ENCODE measurements at places on chromosomes 7 and 10.

GRCh38 chr10:129320340-129320739 is 146.7 kb upstream of the MGMT start:
- no peak for DNase-seq

- DNase-seq, result peak; percentile 94
These were observed 62.7 kb downstream of the ENTPD1 start for GRCh38 chr10:95818668-95819067.

GRCh38 chr7:18458830-18459229 is 36.7 kb upstream of the HDAC9 start:
- no peak for DNase-seq

DNA sequence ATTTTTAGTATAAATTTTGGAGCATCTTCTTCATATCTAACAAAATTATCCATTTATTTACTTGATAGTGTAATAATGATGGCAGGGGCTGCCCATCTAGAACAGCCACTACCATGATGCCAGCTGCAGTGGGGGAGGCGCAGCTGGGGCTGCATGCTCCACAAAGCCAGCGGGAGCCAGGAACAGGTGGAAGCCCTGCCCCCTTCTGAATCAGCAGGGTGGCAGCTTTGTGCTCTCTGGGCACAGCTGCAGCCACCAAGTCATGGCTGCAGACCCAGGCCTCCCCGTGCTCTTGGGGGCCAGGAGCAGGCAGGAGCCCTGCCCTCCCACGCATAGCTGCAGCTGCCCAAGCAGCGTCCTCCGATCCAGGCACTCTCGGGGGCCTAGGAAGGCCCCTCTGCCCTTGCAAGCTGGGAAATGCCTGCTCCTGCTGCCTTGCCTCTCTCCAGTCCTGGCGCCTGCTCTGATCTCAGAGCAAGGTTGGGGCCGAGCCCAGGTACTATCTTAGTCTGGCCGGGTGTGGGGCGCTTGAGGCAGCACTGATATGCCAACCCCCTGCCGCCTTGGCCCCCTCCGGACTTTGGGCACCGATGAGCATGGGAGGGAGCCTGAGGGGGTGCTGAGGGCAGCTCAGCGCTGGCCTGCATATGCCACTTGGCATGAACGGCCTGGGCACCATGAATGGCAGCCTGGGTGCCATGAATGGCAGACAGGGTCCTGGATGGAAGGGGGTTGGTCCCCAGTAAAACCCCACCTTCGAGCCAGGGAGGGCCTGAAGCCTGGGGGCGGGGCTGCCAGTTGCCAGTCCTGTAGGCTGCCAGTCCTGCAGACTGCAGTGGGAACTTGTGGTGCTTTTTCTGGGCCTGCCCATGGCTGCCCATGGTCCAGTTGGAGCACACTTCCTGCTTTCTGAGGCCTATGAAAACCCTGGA is 1110.8 kb upstream of the POT1 start:
- DNase-seq, result no peak

DNA sequence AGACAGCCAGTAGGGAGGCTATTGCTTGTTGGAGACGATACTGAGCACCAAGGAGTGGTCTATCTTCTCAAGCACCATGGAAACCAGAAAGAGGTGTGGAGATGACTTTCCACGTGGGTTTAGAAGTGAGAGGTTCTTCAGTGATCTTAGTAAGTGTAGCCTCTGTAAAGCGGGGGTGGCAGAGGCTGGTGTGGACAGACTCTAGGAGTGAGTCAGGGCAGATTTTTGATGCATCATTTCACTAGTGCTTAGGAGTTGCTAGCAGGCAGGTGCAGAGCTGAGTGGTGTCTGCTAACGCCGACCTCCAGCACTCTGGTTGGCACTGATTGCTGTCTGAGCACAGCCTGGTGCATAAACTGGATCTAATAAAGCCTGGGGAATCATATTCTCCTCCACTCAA is 78.4 kb upstream of the ADO start:
- DNase-seq, result no peak

DNA sequence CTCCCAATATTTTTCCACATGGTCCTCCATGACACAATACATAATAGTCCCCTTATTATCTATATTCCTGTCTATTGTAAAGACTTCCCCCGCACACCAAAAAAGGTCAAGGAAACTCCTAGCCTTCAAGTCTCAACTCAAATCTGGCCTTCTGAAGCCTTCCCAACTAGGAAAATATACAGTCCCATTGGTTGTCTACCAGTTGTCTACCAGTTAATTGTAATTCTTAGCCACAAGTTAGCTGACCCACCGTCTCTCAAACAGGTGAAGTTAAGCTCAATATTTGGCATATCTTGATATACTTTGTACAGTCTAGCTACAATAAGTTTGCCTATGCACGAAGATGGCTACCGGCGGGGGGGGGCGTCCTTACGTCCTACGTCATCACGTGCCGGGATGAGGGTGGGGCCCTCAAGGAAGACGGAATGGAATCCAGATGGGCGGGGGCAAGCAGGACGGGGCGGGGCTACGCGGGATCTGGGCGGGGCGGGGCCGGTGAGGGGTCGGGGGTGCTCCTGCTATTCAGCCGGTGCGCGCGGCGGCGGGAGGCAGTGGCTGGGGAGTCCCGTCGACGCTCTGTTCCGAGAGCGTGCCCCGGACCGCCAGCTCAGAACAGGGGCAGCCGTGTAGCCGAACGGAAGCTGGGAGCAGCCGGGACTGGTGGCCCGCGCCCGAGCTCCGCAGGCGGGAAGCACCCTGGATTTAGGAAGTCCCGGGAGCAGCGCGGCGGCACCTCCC is at the start of gene AHR:
Gene AHR (plus strand): TSS at position 551 of the 738 bp plus-strand sequence. CDS start 613 bp downstream, outside the sequence.
- peak; percentile 87 for DNase-seq

GRCh38 chr7:101555269-101555920 is 73.7 kb downstream of the MYL10 start:
- DNase-seq, result no peak

- peak; percentile 75 for DNase-seq
These were observed 11.7 kb upstream of the PRDX3 start for GRCh38 chr10:119190353-119190752.

DNA sequence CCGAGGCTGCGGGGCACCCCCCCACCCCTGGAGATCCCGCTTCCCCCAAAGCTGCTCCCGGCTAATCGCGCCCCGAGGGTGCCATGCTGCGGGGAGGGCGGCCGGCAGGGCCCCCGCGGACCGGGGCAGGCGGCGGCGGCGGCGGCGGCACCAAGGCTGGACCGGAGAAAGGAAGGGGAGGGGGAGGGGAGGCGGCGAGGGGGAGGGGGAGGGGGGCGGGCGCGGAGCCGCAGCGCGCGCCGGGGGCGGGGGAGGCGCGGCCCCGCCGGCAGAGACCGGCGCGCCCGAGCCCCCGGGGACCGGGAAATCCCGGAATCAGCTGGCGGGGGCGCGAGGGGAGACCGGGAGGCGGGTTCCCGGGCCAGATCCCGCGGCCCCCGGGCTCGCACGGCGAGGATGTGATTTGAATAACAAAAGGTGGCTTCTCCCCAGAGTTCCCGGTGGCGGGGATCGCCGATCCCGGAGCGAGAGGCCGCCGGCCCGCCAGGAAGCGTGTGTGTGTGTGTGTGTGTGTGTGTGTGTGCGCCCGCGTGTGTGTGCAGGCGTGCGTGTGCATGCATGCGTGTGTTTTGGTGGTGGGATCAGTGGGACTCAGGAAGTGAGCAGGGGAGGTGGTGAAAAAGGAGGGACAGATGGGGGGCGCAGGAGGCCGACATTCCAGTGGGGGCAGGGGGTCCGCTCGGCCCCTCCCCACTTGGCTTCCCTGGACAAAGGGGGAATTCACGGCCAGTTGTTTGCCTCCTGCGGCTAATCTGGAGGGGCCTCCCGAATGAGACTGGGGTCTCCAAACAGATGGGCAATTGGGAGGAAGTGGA is 99.5 kb downstream of the HIP1 start:
- peak; percentile 33 for DNase-seq

DNA sequence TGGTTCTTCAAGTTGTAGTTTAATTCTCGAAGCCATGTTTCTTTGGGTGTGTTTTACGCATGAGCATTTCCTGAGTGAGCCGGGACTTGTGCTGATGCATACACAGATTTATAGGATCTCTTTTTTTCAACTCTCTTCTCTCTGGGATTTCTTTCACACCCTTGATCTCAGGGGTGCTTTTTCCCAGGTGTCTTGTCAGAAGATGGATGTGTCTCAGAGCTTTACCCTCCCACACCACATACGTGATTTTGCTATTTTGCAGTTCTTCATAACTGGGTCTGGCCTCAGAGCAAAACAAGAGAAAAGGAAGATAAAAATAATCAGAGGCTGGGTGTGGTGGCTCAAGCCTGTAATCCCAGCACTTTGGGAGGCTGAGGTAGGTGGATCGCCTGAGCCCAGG is 177.0 kb downstream of the CAMK1D start:
- DNase-seq, result no peak

DNA sequence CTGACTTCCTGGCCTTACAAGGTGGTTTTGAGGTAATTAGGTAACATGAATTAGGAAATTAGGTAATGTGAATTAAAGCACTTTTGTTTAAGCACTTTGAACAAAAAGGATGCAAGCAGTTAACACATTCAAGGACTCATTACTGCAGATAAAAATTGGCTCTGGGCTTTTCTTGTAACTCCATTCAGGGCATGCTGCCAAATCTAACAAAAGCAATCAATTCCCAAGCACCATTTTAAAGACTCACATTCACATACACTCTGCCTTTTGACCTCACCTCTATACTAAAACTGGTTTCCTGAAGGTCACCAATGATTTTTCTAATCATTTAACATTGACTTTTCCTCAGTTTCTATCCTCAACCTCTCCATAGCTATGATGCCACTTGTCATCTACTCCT is 251.2 kb upstream of the RHOBTB1 start:
- DNase-seq, result no peak

DNA sequence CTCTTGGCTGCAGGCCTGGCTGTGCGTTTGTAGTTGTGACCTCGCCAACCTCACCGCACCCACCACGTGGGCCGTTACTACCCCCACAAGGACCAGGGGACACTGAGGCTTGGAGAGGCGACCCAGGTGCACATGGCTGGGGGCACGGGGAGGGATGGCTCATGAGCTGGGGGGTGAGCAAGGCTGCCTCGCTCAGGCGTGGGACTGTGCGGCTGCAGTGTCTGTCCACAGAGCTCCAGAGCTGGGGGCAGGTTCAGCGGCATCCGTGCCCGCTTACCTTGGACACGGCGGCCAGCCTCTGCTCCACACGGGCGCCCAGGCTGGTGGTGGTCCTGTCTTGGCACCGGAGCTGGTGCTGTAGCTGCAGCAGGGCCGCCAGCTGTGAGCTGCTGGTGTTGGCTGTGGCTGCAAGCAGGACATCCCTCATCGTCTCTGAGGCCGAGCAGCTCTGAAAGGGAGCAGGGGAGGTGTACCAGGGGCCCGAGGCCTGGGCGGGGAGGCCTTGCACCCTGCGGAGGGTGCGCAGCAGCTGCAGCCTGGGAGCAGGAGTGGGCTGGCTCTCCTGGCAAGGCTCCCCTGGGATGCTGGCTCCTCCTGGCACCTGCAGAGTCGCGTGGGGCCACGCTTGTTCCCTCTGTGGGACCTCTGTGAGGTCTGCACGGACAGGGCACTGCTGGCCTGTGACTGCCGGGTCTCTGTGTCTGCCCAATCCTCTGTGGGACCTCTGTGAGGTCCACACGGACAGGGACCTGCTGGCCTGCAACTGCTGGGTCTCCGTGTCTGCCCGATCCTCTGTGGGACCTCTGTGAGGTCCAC is 60.0 kb upstream of the NKX6-2 start:
- DNase-seq, result no peak

Measured in kidney capillary endothelial cell (primary cell).